Activated T-cell treated with anti-CD3 and anti-CD28 coated beads, Interleukin-2, amount 50 U/mL, for 1 hour (primary cell): ENCODE measurements at places on chromosomes 5 and 9.
A peak's percentile ranks its signal among the peaks of the same experiment; 100 is the strongest.

- DNase-seq, result no peak
Measured at GRCh38 chr9:124273427-124274160, 15.8 kb downstream of the NEK6 start.

GRCh38 chr9:4366591-4367330 is 66.9 kb upstream of the GLIS3 start:
- DNase-seq, result peak; percentile 25

- no peak for DNase-seq
Measured at GRCh38 chr5:95043648-95044047, 241.2 kb downstream of the MCTP1 start.

GRCh38 chr9:134317790-134318414 is 8.4 kb upstream of the RXRA start:
- no peak for DNase-seq

- DNase-seq, result no peak
Measured at GRCh38 chr9:84947412-84947972, 278.0 kb downstream of the NTRK2 start.

GRCh38 chr5:3326841-3327232 is 268.8 kb upstream of the IRX1 start:
- DNase-seq, result no peak

- DNase-seq, result no peak
Measured at GRCh38 chr5:60494635-60495034, 205.3 kb downstream of the DEPDC1B start.

DNA sequence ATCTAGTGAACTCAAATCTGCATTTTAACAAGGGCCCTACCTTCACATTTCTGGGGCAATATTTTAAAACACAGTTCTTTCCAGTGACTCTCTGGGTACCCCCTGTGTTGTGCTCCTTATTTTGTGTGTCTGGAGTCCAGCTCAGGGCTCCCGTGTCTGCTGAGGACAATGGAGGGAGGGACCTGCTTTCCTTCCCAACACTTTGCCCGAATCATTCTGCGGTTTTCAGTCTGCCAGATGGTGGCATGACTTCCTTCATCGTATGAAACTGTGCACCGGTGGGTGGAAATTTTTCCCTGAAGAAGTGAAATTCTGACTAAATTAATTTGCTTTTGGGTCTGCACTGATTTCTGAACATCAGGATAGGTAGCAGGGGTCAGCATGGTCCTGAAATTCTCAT is 153.6 kb upstream of the CD180 start:
- DNase-seq, result no peak

GRCh38 chr5:86532429-86532828 is 85.3 kb upstream of the COX7C start:
- DNase-seq, result no peak

- DNase-seq, result no peak
Measured at GRCh38 chr5:73722231-73722630, 96.2 kb downstream of the ARHGEF28 start.

GRCh38 chr9:17134396-17135294 is at the start of gene CNTLN:
TSS of gene CNTLN (plus strand) at chr9:17135040. CDS start at chr9:17135066, 26 bp downstream.
- DNase-seq, result peak; percentile 20

- DNase-seq, result no peak
Measured at GRCh38 chr5:104178829-104179456, 616.4 kb upstream of the NUDT12 start.

DNA sequence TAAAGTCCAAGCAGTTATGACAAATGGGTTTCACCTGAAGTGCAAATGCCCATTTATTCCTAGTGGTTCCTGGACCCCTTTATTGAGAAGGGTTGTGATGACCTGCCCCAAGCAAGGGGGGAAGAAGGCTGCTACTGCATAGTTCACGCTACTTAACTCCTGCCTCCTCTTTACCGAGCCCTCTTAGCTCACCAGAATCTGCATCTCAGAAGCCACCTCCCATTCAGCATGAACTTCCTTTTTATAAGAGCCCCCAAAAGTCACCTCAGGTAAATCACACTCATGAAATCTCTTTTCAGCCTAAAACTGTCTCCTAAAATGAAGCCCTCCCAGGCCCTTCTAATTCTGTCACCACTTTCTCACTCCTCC is 26.6 kb upstream of the C9orf72 start:
- DNase-seq, result no peak

DNA sequence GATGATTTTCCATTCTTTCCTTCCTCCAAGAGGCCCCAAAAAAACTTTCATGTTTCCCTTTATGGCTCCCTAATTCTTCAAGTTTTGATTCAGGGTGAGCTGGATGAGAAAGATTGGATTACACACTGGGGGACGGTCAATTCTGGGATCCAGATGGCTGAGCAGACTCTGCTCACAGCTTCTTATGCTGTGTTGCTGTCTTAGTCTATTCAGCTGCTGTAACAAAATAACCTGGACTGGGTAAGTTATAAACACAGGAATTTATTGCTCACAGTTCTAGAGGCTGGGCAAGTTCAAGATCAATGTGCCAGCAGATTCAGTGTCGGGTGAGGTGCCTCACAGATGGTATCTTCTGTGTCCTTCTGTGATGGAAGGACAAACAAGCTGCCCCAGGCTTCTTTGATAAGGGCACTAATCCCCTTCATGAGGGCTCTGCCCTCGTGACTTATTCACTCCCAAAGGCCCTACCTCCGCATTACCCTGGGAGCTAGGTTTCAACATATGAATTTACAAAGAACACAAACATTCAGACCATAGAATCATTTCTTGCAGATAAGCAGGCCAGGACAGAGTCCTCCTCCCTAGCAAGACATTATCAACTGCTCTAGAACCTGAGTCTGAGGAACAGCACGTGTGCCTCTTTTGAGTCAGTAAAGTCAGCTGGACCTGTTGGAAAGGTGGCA is 23.1 kb upstream of the SMAD5 start:
- no peak for DNase-seq

DNA sequence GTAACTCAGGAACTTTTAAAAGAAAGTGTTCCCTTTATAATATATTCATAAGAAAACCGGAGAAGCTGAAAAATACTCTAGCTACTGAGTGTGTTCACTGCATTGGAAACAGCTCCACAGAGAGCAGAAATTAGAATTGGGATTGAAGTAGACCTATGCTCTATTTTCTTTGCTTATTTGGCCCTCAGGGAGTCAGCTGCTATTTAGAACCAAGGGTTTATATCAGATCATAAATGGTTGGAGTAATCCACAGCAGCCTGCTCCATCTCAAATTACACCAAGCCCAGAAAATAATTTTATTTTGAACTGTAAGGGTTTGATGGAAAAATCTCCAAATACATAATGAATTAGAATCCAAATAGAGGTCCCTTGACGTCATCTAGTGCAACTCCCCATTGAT is 202.6 kb downstream of the ADAMTSL1 start:
- DNase-seq, result no peak

- no peak for DNase-seq
Measured at GRCh38 chr9:132231019-132231701, 69.3 kb downstream of the NTNG2 start.

DNA sequence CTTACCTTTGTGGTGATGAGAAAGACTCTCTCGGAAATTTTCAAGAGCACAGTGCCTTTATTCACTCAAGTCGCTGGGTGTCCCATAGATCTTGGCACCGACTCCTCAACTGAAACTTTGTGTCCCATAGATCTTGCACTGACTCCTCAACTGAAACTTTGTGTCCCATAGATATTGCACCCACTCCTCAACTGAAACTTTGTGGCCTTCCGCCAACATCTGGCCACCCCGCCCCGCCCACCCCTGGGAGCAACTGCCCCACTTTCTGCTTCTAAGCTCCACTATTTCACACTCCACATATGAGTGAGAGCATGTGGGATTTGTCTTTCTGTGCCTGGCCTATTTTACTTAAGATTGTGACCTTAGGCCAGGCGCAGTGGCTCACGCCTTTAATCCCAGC is 12.7 kb upstream of the EGFL7 start:
- DNase-seq, result no peak

- DNase-seq, result peak; percentile 60
Measured at GRCh38 chr5:1104327-1105006, 7.4 kb downstream of the SLC12A7 start.

DNA sequence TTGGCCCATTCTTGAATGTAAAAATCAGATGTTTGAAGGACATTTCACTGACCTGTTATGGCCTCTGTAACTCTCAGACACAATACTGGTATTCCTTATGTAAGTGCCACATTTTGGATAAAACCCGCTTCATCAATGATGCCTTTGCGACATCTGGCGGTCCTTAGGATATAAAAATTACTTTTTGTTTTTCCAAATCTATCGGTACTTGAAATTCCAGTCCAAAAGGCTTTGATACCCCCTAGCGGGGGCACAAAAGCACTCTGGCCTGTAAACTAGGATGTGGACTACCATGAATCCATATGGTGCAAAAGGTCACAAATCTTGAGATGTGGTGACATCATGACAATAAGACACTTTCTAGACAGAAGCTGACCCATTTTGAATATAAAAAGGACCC is 291.8 kb downstream of the KIAA0825 start:
- no peak for DNase-seq

DNA sequence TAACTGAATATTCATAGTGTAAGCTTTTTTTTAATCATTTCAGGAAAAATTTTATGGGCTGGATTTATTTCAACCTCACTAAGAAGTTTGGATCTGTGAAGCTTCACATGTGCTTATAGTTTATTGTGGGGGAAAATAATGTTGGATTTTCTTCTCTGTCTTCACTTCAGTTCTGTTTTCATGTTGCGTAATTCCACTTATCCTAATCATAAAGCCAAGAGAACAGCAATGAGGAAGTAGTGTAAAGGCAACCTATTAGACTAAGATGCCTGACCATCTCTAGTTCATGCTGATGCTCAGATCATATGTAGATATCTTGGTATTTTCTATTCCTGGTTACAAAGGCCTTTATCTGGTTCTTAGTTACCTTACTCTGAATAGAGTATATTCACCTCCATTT is 50.0 kb downstream of the CD180 start:
- DNase-seq, result no peak

DNA sequence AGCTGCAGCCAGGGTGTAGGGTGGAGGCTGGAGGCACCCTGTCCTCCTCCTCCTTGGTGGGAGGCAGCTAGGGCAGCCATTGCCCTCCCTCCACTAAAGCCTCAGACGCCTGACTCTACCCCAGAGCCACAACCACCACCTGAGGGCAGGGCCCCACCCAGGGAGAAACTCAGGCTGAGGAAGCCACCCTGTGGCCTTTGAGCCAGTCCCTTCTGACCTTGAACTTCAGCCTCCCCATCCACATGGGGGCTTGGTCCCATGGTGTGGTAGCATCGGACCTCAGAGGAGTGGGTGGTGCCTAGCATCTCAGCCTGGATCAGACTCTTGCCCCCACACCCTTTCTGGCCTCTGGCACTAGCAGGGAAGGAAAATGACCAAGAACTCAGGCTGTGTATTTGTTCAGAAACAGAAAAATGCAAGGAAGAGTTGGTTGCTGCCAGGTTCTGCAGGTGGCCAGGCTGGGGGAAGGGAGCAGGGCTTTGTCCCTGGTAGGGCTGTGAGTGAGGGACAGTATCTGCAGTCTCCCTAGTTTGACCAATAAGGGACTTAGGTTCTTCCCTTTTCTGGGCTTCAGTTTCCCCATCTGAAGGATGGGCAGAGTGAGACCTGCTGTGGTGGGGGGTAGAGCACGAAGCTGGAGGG is 3.2 kb downstream of the DAB2IP start:
- DNase-seq, result no peak

DNA sequence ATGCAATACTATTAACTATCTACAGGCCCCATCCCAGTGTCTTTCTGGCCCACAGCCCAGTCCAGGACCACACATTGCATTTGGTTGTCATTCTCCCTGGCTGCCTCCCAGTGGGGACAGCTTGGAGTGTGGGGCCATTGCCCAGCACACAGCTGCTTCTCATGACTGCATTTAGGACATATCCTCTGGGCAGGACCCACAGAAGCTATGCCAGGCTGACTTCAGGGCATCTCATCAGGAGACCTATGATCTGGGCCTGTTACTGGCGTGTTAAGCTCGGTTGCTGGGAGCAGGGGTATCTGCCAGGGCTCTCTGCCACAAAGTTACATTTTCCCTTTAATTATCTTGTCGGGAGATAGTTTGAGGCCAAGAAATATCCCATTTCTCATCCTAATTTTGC is 32.1 kb upstream of the CLPTM1L start:
- DNase-seq, result no peak

GRCh38 chr9:72396247-72397091 is 31.5 kb upstream of the ZFAND5 start:
- no peak for DNase-seq
